Epithelial cell of alveolus of lung (primary cell): ENCODE measurements at places on chromosomes 1 and 21. TPM values are rescaled to one million over a fixed set of nuclear protein-coding genes. Genes with fewer than 3 reads are reported as not detected.

The RIPPLY3 gene
- total RNA-seq = 0.13 TPM in 1 of 2 replicates, not detected in the other

The MYBPHL gene
- total RNA-seq = not detected in 2 replicates

The SHC1 gene
- 188 and 278 TPM in 2 replicates for total RNA-seq

The ZRANB2 gene
- 29.5 and 51.7 TPM in 2 replicates for total RNA-seq

The GBP6 gene
- 0.52 TPM in 1 of 2 replicates, not detected in the other for total RNA-seq

The SLC6A9 gene
- 2.9 and 10.5 TPM in 2 replicates for total RNA-seq

The TACSTD2 gene
- total RNA-seq = 1.4 and 9.7 TPM in 2 replicates

The KCNA3 gene
- total RNA-seq = 0.64 and 0.91 TPM in 2 replicates
